Esophagus muscularis mucosa (tissue), 4 donors: ENCODE measurements at places on chromosomes 1 and 21. TPM values are rescaled to one million over a fixed set of nuclear protein-coding genes. Genes with fewer than 3 reads are reported as not detected.
A peak's percentile ranks its signal among the peaks of the same experiment; 100 is the strongest.

DNA sequence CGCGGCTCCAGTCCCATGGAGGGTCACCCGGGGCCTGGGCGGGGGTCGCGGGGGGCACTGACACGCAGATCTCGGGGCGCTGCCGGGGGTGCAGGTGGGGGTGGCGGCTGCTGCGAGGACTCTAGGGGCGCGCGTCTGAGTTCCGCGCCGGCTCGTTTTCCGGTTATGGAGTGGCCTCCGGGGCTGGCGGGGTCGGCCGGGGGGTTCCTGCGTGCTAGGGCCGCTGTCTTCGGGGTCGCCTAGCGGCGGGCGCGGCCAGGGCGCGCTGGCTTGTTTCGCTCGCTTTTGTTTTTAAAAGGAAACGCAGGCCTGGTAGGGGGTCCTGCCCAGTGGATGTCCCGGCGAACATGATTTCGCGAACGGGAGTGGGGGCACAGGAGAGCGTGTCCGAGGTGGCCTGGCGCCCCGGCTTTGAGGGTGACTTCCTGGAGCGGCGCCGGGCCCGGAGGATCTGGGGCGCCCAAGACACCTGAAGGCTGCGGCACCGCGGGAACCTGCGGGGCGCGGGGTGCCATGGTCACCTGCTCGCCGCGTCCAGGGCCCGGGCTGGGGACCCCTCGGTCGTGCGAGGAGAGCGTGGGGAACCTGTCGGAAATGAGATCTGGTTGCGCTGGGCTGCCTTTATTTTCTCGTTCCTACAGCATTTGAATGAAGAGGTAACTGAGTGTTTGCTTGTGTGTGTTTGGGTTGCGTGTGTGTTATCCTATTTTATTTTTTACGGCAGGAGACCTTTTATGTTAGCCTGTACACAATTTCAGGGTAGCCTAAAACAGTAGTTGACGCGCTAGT, 618 bp downstream of the ETS2 start:
- DNase-seq, result no peak

C1orf115 gene
- total RNA-seq, result 24.0 TPM

DNA sequence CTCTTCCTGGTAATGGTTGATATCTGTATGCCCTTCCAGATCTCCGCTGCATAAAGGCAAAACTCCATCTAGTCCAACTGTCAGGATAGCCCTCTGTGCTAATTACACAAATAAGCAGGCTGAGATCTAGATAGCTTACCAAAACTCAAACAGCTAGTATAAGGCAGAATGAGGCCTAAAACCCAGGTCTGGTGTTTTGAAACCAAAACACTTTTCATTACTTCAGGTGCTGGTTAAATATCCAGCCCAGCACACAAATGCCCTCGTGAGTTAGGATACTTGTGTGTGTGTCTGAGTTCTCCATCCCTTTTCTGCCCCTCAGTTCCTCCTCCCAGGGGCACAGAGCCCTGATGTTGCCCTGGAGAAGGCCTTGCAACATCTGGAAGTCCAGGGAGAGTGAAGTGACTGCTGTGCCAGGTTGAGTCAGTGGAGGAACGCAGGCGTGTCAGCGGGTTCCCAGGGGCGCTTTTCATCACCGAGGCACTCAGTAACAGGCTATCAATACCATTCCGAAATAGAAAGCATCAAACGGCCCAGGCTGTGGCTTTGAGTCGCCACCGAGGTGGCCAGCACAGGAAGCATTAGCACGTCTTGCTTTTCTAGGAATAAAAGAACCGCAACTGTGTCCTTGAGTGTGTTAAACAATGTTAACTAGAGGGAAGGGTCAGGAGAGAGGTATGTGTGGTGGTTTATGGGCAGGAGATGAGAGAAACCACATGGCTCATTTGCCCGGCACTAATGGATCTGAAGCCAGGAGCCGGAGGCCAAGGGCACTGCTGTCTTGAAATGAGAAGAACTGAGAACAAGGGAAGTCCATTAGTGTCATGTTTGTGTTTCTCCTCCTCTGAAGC, 90.7 kb upstream of the WLS start:
- DNase-seq, result no peak

DNA sequence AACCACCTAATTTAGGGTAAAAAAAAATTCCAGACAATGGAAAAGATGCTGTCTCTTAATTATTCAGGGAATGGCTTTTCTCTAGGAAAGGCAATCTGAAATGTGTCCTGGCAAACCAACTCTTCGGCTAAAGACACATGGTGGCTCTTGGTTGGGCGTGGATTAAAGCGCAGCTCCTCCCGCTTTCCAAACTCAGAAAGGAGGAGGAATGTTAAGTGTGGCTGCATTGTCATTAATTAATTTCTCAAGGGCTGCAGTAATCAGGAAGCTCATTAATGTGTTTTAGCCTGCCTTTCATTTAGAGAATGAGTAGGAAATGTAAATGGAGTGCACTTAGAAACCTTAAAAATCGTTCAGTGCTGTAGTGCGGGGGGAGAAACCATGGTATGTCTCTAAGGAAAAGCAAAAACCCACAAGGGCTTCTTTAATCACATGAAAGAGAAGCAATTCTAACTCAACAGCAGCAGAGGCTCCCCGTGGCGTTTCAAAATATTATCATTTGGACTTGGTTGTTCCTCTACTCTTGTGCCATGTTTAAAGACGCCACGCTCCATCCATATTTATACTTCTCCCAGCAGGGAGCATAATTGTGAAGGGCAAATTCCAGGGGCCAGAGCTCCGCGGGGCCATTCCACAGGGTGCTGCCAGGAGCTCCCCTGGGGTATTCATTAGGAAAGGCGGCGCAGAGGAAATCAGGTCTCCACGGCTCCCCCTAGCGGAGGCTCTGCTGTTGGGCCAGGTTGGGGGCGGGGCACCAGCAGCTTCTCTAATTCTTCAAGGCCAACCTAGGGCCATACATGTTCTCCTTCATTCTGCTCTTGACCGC, 91.9 kb upstream of the SSX2IP start:
- no peak for DNase-seq

DNA sequence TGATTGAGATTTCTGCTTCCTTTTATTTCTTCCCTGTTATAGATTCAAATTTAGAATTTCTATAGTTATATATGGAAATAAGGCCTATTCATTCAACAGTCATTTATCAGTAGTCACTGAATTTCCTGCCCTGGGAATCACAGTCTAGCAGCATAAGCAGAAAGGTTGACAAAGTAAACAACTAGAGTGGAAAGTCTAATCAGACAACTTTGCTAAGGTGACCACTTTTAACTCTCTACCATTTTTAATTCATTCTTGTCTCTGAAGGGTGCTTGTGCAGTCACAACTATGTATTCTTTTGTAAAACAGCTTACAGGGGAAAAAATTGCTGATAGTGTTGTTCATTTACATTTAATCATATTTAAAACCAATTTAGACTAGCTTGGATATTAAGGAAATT, 66.1 kb upstream of the PLA2G4A start:
- no peak for DNase-seq

GRCh38 chr21:42063571-42064521, 7.3 kb upstream of the UMODL1 start:
- no peak for DNase-seq

GIPC2 gene
- 6.8 TPM for total RNA-seq

DNA sequence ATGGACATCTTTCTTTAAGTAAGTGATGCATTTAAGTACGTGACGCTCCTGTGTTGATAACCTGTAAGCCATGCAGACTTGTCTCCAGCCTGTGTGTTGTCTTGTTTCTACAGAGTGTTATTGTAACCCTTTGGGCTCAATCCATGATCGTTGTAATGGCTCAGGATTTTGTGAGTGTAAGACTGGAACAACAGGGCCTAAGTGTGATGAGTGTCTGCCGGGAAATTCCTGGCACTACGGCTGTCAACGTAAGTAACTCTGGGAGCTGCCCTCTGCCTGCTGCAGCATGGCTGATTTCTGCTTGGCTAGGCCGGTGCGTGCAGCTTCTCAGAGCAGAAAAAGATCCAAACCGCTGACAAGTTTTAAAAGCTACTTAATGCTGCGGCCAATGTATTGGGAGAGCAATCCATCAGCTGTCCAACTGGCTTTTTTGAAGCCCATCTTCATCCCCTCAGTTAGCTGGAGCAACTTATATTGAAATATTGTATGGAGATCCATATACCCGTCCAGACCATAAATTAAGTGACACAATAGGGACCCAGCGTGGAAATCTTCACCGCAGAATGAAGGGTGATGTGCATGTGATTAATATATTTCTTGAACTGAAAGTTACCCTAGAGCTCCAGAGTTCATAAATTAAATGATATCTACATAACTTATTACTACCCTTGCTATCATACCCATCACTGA, 295.9 kb downstream of the NTNG1 start:
- DNase-seq, result no peak

DNA sequence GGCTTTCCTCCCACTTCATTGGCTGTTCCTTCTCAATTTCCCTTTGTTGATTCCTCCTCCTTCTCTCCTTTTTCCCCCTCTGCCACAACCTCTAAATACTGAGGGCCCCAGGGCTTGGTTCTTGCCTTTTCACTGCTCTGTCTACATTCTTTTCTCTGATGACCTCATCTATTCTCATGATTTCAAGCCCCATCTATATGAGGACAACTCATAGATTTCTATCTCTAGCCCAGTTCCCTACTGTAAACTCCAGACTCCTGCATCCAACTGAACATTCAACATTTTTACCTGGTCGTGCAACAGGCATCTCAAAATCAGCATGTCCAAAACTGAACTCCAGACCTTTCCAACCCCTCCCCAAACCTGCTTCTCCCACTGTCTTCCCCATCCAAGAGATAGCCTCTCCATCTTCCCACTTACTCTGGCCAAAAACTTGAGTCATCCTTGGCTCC, 11.5 kb upstream of the SLC9A1 start:
- no peak for DNase-seq

DNA sequence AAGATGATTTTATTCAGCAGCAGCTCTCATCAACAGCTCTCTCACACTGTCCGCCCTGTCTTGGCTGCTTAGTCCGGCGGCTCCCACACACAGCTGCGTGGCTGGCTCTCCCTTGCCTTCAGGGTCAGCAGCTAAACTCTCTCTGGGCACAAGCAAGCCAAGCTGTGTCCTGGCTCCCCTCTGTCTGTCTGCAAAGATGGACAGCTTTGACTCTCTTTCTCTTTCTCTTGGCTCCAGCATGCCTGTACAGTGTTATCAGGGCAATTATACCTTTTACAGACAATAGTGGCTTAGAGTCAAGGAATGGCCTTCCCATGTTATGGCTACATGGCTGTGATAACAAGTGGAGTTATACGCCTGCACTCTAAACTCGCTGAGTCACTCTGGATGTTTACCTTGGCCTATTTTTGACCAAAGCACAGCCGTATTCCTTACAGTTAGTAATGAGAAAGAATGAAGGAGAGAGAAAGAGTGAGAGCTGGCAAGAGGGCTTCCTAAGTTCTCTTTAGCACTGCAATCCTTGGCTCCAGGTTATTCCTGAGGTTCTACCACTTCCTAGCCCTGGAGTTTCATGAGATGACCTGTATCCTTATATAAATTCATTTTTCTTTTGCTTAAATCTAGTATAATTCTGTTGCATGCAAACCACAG, 59.9 kb upstream of the ZSWIM5 start:
- no peak for DNase-seq

KRTAP7-1 gene
- not detected for total RNA-seq

L1TD1 gene
- total RNA-seq, result not detected

FCGR3A gene
- total RNA-seq, result 11.8 TPM

SLC1A7 gene
- total RNA-seq, result 0.99 TPM

- DNase-seq, result no peak
Observed at GRCh38 chr1:165408518-165408917, 36.4 kb downstream of the RXRG start.

ADGRB2 gene
- 0.83 TPM for total RNA-seq

DNA sequence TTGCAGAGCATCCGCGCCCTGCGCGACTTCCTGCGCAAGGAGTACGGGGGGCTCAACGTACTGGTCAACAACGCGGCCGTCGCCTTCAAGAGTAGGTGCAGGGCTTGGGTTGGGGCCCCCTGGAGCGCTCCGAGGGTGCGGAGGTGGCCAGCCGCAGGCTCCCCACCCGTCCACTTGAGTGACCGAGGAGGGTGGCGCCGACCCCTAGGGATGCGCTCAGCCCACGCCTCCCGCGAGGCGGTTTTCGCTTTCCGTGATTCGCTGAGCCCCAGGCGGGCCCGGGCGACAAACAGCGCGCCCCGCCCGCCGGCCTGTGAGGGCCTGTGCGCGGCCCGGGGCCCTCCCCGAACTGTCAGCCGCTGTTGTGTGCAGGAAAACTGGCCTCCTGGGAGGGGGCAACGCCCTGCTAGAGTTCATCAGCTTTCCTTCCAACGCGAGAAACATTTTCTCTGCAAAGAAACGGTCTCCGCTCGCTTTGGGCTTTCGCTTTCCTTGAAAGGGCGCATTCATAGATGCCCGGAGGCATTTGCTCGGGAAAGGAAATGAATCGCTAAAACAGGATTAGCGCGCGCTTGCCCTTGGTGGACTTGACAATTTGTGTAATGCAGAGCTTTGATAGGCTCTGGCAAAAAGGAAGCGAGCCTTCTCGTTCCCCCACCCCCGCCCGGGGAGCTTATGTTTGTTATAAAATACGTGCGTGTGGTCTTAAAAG, 668 bp downstream of the CBR3 start:
- DNase-seq, result peak; percentile 95

GRCh38 chr1:12127206-12127810, 39.5 kb upstream of the TNFRSF1B start:
- no peak for DNase-seq

OLFML2B gene
- 6.4 TPM for total RNA-seq

FCRL6 gene
- not detected for total RNA-seq

DNA sequence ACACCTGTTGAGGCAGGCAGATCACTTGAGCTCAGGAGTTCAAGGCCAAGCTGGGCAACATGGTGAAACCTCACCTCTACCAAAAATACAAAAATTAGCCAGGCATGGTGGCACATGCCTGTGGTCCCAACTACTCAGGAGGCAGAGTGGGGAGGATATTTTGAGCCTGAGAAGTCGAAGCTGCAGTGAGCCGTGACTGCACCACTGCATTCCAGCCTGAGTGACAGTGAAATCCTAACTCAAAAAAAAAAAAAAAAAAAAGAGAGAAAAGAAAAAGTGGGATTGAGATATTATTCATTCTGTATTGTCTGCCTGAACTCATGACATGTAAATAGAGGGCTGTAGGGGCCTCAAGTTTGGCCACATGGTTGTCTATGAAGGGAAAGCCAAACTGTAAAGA, 37.3 kb downstream of the WNT2B start:
- DNase-seq, result no peak

DNA sequence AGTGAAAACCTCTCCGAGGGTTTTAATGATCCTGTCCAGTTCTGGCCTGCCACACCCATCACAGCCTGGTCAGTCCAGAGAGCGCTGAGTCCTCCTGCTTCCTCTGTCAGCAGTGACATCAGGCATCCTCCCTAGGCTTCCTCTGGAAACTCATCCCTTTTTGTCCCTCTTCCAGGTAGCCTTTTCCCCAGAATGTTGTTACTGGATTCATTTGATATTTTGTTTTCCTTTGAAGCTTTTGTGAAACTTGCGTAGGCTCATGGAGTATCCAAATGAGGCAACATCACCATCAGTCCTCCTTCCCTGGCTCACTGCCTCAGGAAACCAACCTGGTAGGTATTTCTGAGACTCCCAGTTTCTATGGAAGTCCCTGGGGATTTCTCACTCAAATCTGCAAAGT, 27.0 kb upstream of the IGSF3 start:
- no peak for DNase-seq

DNA sequence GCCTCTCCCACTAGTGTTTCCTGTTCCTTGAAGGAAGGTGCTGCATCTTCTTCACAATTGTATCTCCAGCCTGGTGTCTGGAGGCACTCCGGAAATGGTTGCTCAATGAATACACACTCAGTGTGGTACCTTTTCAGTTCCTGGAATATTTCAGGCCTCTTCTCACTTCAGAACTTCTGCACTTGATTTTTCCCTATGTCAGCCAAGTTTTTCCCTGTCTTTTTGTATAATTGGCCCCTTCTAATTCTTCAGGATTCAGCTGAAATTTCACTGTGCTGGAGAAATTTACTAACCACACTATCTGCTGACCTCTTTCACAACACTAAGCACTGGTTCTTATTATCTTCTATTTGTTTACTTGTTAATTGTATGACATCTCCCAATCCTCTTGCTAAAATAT, 61.2 kb upstream of the MAP10 start:
- DNase-seq, result no peak
